ENCODE measurements at places on chromosomes 11 and 22. TPM values are rescaled to one million over a fixed set of nuclear protein-coding genes. Genes with fewer than 3 reads are reported as not detected.

DNA sequence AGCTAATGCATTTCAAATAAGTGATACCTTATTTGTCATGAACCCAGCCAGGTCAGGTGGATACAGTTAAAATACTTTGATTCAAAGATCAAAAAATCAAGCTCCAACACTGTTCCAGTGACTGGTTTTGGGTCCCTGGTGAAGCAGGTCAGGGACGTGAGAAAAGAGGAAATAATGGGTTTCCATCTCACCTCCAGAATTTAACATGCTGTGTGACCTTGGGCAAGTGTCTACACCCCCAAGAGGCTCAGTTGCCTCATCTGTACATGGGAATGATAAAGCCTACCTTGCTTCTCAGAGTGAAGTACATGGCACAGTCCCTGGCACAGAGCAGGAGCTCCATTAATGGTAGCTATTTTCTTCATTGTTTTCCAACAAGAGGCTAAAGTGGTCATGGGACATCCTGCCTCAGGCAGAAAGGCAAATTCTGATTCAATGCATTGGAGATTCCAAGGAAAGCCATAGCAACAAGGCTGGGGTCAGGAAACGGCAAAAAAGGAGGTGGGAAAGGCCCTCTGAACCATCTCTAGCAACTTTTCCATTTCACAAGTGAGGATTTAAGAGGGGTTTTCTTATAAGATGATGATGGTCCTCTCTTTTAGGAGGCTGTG is 108.5 kb downstream of the CSNK2A3 start:
- no peaks in the 10 kb centered on the region for H3K27me3 ChIP-seq
- no peaks in the 10 kb centered on the region for H3K36me3 ChIP-seq
- H3K4me3 ChIP-seq = no peak overlapping the region
- peaks cover 27% of the 10 kb centered on the region for H3K4me1 ChIP-seq
- DNase-seq = no peak

- H3K4me1 ChIP-seq = peaks cover 5% of the 10 kb centered on the region
- peaks cover 9% of the 10 kb centered on the region for H3K36me3 ChIP-seq
- H3K4me3 ChIP-seq = no peak overlapping the region
- H3K27me3 ChIP-seq = peaks cover 41% of the 10 kb centered on the region
- H3K27ac ChIP-seq = no peak overlapping the region
Measured at GRCh38 chr11:73187854-73188253, 30.2 kb upstream of the P2RY2 start.

The BRSK2 gene
- total RNA-seq = 0.25 TPM

The GGT5 gene
- not detected for total RNA-seq

- H3K27me3 ChIP-seq = peaks cover 10% of the 10 kb centered on the region
- H3K27ac ChIP-seq = peak overlapping the region; percentile 85
- H3K4me3 ChIP-seq = peak overlapping the region; percentile 86
Measured at GRCh38 chr22:47484960-47485569, 722.6 kb downstream of the TBC1D22A start.

DNA sequence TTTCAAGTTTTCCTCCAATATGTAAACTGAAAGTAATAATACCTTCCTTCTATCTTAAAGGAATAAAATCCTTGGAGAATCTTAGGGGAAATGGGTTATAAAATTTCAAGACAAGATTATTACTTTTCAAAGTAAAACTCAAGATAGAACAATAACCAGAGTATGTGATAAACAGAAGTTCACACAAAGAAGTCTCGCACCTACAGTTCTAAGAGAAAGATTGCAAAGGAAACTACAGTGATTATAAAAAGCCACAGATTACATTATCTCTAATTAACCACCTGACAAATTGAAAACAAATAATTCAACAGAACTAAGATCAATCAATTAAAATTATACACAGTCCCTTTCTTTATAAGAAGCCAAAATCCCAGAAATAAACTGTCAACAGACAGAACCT is 34.0 kb downstream of the AMBRA1 start:
- H3K36me3 ChIP-seq = no peaks in the 10 kb centered on the region
- peaks cover 55% of the 10 kb centered on the region for H3K4me1 ChIP-seq
- no peaks in the 10 kb centered on the region for H3K27me3 ChIP-seq
- peak overlapping the region; percentile 99 for H3K27ac ChIP-seq

GRCh38 chr11:34044664-34045485 is 6.7 kb upstream of the CAPRIN1 start:
- H3K36me3 ChIP-seq = peaks cover 5% of the 10 kb centered on the region
- no peaks in the 10 kb centered on the region for H3K4me1 ChIP-seq
- peaks cover 21% of the 10 kb centered on the region for H3K27me3 ChIP-seq
- DNase-seq = no peak
- H3K4me3 ChIP-seq = no peak overlapping the region
- no peak overlapping the region for H3K27ac ChIP-seq
